ENCODE measurements at places on chromosomes 2 and 18.
A peak's percentile ranks its signal among the peaks of the same experiment; 100 is the strongest.

GRCh38 chr2:174052584-174052976, 87.4 kb upstream of the SP3 start:
- no peak for DNase-seq

GRCh38 chr2:73337828-73338227, 44.5 kb upstream of the EGR4 start:
- DNase-seq: no peak

GRCh38 chr2:7913974-7914373, 767.9 kb upstream of the ID2 start:
- no peak for DNase-seq

- DNase-seq: no peak
These were observed 82.5 kb upstream of the GULP1 start for GRCh38 chr2:188209218-188209617.

DNA sequence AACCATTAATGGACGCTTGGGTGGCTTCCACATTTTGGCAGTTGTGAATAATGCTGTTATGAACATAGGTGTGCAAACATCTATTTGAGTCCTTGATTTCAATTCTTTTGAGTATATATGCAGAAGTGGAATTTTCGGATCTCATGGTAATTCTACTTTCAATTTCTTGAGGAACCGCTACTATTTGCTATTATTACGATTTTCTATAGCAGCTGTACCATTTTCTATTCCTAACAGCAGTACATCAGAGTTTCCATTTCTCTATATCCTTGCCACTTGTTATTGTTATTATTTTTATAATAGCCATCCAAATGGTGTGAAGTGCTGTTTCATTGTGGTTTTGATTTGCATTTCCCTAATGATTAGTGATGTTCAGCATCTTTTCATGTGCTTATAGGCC, 69.5 kb downstream of the KIF5C start:
- no peak for DNase-seq

- no peak for DNase-seq
These were observed 7.6 kb upstream of the THOC1 start for GRCh38 chr18:275486-275885.

- DNase-seq: no peak
These were observed 80.4 kb downstream of the STPG4 start for GRCh38 chr2:47074691-47075090.

GRCh38 chr18:26556573-26556972, 8.2 kb upstream of the KCTD1 start:
- DNase-seq: no peak

GRCh38 chr2:111121028-111121827, 514 bp downstream of the BCL2L11 start:
- no peak for DNase-seq

DNA sequence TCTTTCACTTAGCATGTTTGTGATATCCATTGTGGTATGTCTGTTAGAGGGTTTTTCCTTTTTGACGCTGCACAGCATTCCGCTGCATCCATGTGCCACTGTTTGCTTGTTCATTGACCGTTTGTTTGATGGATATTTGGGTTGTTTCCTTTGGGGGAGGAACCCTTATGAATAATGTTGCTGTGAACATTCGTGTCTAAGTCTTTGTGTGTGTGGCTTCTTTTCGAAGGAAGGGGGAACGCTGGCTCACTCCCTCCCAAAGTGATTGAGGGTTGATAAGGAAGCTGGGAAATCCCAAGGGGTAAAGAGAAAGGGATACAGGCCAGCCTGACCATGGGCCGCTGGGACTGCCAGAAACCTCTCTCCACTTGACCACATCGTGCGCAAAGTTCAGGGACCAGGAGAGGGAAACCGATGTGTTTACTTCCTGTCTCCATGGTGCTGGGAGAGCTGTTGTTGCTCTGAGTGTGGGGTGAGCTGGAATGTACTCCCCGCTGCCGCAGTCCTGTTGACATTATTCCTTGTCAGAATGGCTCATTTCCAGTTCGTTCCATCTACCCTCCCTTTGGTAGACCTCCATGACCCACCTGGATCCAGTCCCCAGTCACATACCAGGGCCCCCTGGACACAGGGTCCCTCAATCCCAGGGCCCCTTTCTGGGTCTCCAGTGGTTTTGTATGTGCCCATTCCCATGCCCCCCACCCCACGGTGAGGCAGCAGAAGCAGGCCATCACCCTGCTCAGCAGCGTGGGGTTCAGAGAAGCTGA, 39.6 kb downstream of the HS1BP3 start:
- DNase-seq: peak; percentile 75

- no peak for DNase-seq
These were observed 22.6 kb downstream of the PRKRA start for GRCh38 chr2:178428396-178428806.

GRCh38 chr2:160968183-160968582, 192.0 kb upstream of the TANK start:
- DNase-seq: no peak

DNA sequence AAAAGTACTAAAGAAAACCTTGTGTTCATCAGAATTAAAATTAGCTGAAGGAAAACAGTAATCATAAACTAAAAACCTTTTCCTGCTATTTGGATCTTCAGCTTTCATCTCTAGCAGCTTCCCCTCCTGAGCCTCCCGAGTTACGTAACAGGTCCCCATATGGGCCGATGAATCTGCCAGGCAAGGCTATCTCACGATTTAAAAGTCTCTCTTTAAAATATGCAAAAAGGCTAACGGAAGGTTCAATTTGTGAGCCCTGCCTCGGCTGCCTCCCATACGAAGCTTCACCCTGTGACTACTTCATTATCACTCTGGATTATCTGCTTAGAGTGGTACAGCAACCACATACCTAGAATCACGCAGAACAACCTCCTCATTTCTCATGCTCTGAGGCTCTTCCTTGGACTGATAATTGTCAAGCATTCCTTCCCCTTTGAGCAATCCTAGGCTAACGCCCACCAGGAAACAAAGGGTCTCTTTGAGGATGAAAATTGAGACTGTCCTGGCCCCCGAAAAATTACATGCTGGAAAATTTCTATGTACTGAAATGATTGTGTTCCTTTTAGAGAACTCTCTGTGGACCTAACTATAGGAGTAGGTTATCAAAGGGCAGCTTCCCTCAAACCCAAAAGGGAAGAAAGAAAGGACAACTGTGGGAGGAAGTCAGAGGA, 147.4 kb downstream of the ZEB2 start:
- DNase-seq: no peak

- DNase-seq: no peak
These were observed 317.7 kb downstream of the TDRD15 start for GRCh38 chr2:21441442-21441841.

GRCh38 chr2:145777297-145777696, 1257.4 kb upstream of the ZEB2 start:
- no peak for DNase-seq

- DNase-seq: peak; percentile 33
These were observed 38.5 kb downstream of the KCTD18 start for GRCh38 chr2:200471324-200471848.

- DNase-seq: no peak
These were observed 30.2 kb upstream of the RAB11FIP5 start for GRCh38 chr2:73142937-73143336.

- DNase-seq: no peak
These were observed 100.7 kb downstream of the RAPGEF4 start for GRCh38 chr2:172836347-172836821.

DNA sequence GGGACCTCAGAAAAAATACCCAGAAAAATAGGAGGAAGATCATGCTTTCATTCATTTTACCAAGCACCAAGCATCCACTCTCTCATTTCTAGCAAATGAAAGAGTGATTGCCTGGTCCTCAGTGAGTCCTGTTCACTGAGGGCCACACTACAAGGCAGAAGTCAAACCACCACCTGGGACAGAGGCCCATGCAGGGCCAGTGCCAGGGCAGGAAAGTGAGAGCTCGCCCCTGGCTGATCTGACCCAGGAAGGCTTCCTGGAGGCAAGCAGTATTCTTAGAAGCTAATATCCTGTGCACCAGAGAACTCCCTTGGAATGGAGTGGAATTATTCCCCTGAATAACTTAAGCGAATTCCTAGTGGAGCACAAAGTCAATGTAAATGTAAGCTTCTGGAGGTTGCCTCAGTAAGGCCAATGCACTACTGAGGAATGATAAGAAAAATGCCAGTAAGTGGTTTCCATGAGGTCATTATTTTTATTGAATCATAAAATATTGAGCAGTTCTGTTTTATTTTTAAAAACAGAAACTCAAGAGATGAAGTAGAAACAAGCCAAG, 191.6 kb upstream of the ID2 start:
- no peak for DNase-seq

DNA sequence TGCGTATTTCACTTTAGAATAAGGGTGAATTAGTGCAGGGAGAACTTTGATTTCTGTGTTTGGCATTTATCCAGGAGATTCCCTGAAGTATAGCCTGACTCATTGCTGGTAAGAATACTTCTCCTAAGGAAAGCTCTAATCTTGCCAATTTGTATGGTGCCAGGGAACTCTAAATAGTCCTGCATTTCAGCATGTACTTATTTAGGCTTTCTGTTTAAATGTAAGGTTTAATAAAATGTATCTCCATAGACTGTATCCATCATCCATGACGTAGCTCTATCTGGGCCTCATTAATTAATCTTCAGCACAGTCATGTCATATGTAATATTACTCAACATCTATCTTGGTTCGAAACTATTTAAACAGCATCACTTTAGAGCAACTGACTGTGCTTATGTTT, 127.7 kb downstream of the DOK6 start:
- DNase-seq: peak; percentile 23

GRCh38 chr2:20103530-20103929, 52.1 kb upstream of the LAPTM4A start:
- DNase-seq: no peak

- DNase-seq: no peak
These were observed 190.2 kb upstream of the LYPD1 start for GRCh38 chr2:132860220-132860619.

- no peak for DNase-seq
These were observed 10.8 kb upstream of the SDC1 start for GRCh38 chr2:20235655-20236305.

- no peak for DNase-seq
These were observed 54.6 kb downstream of the CTDP1 start for GRCh38 chr18:79733986-79734770.

GRCh38 chr18:79326413-79327198, 69.1 kb upstream of the NFATC1 start:
- no peak for DNase-seq

DNA sequence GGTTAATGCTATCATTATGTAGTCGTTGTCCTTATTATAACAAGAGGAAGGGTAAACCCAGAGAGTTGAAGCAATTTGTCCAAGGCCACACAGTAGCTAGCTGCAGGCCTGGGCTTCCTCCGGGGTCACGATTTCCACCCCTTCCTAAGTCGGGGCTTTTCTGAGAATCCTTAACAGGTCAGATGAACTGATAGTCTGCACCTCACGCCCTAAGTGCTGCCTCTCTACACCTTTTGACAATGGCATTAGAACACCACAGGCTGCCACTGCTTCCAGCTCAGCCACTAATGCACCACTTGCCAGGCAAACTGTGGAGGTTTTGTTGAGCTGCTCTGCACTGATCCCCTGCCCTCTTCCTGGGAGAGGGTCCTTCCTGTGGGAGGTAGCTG, 37.7 kb downstream of the FOSL2 start:
- DNase-seq: no peak

DNA sequence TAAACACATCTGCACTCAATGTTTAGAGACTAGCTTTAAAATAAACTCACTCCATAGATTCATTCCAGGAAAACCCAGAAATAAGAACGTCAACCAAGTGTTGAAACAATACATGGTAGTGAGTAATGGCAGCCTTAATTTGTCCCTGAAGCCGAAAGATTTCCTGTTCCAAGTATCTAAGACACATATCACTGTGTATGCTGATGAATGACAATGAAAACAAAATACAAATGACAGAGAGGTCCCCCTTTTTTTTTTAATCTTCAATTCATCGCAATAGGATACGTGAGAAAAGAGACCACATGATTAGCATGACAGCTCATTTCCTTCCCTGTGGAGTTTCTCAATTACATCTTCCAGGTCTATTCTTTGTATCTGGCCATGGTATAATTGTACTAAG, 160.5 kb upstream of the STK17B start:
- no peak for DNase-seq
